Body of pancreas (tissue), 4 donors: ENCODE measurements at places on chromosomes 6 and 20. TPM values are rescaled to one million over a fixed set of nuclear protein-coding genes. Genes with fewer than 3 reads are reported as not detected.

NMBR gene
- total RNA-seq: not detected

CRIP3 gene
- total RNA-seq: not detected

ADGB gene
- total RNA-seq: not detected

TCP11 gene
- not detected for total RNA-seq

ARMC12 gene
- total RNA-seq: not detected

AGER gene
- total RNA-seq: 4.9 TPM

CPNE5 gene
- not detected for total RNA-seq

RGS17 gene
- total RNA-seq: 1.0 TPM

LTA gene
- total RNA-seq: not detected
